B cell (primary cell): ENCODE measurements at places on chromosomes 7 and 10. TPM values are rescaled to one million over a fixed set of nuclear protein-coding genes. Genes with fewer than 3 reads are reported as not detected.

GRCh38 chr7:94649450-94649849 is 6.5 kb downstream of the SGCE start:
- DNase-seq = no peak

UTF1 gene
- total RNA-seq = 0.25 TPM in 1 of 2 replicates, not detected in the other

GRCh38 chr7:55019191-55019690 is 424 bp downstream of the EGFR start:
- DNase-seq = no peak

BMPER gene
- not detected in 2 replicates for total RNA-seq

GRCh38 chr7:73966062-73966940 is 61.7 kb upstream of the ELN start:
- DNase-seq = no peak

DNA sequence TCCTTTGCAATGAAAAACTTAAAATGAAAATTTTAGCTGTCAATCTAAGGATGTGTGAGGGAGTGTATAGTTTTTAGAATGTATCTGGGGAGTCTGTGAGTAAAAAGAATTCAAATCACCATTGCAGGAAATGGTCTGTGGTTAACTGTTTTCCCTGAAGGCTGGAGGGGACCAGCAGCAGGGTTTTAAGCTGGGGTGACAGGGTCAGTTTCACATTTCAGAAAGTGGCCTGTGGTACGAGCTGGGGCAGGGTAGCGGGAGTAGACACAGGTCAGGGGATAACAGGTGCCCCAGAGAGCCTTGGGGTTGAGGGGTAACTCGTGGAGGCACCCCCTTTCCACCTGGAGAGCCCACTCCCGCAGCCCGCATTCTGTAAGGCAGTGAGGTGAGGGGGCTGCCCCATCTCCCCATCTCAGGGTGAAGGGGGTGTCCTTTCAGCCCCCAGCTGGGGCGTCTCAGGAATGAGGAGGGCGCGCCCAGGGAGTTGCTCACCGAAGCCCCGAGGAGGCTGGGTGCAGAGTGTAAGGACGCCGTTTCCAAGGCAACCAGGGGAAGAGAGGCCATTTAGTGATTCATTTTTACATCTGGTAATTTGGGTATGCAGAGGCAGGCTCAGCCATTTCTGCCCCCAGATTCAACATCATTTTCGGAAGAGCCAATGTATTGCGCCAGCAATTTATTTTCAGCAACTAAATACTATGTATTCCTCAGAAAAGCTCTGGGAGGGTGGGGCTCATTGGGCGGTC is 168.9 kb downstream of the SLIT1 start:
- DNase-seq = no peak

EVX1 gene
- not detected in 2 replicates for total RNA-seq

DNA sequence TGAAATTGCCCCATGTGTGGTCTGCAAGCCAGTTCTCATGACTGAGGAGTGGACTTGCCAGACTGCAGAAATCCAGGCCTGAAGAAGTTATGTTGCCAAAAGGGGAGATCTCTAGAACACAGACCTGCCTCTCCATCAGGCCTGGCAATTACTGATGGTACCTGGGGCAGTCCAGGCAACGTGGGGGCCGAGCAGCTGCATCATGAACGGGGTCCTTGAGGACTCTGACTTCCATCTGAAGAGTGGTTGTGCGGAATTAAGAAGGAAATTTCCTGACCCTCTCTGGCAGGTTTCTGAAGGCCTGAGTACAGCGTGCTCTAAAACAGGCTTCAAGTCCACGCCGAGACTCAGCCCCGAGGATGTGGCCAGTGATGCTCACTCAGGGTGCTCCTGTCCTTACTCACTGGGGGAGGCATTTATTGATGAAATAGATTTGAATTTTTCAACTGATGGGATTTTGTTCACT is 30.4 kb downstream of the RAMP3 start:
- DNase-seq = no peak

FAM25A gene
- total RNA-seq = not detected in 2 replicates

DNA sequence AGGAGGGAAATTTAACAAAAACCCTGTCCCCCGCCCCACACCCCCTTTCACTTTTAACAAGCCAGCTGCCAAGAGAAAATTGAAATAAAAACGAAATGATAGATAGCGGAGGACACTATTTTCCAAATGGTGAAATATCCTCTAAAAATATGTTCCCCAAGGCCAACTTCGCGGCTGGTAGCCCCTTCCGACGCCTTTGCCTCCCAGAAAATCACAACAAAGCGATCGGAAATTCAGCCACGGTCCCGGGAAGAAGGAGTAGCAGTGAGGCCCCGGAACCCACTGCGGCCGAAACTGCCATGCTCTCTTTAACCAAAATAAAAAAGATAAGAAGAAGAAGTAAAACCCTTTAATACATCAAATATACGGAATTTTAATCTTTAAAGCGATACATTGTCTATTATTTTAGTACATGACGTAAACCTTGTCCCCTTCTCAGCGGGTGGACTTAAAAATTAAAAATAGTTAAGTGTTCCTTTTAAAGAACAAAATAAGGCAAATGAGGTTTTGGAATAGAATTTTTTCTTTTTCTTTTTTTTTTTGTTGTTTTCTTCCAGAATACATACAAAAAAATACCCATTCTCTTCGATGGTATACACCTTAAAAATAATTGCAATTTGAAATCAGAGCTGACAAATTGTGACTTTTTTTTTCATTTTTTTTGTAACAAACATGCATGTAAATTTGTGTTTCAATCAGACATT is 3.9 kb downstream of the ZNF503 start:
- no peak for DNase-seq

MMS19 gene
- total RNA-seq = 78.0 and 82.1 TPM in 2 replicates

GRCh38 chr7:83439026-83439425 is 209.9 kb downstream of the SEMA3E start:
- DNase-seq = no peak

FMC1 gene
- total RNA-seq = 5.3 and 12.1 TPM in 2 replicates

ABCB4 gene
- 40.0 and 45.0 TPM in 2 replicates for total RNA-seq

GRCh38 chr10:44922796-44923545 is 11.8 kb downstream of the TMEM72 start:
- no peak for DNase-seq

GRCh38 chr7:2670720-2671391 is 17.1 kb upstream of the AMZ1 start:
- peak; percentile 79 for DNase-seq

PNLIP gene
- not detected in 2 replicates for total RNA-seq

DNA sequence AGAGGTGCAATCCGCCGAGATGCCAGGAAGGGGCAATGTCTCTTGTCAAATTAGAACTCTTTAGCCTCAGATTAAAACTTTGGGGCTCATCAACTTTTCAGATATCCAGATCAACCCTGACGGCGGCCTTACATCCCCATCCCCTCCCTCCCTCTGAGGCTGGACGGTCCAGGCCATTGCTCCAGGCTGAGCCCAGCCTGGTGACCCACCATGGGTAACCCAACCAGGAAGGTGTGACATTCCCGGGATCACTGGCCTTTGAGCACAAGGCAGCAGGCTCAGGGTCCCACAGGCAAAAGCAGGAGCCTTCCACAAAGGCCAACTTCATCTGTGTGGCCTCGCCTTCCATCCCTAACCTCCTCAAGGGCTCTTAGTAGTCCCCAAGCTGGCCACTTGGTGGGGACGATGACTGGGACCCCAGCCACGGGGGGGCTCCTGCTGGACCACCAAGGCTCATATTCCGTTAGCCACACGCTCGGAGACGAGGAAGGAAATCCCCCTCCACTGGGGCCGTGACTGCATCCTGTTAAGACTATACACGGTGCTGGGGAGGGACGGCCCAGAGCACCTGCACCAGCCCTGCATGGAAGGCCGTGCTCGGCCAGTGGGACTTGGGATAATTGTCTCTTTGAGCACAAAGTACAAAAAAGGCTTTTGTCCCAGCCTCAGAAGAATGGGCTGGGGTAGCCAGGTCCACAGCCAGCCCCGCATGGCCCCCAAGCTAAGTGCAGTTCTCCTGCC is 62.8 kb downstream of the ZRANB1 start:
- DNase-seq = no peak

GRCh38 chr10:103541616-103542015 is 48.1 kb downstream of the NEURL1 start:
- DNase-seq = no peak

GRCh38 chr7:134919240-134919641 is 67.1 kb upstream of the AGBL3 start:
- DNase-seq = no peak

DNA sequence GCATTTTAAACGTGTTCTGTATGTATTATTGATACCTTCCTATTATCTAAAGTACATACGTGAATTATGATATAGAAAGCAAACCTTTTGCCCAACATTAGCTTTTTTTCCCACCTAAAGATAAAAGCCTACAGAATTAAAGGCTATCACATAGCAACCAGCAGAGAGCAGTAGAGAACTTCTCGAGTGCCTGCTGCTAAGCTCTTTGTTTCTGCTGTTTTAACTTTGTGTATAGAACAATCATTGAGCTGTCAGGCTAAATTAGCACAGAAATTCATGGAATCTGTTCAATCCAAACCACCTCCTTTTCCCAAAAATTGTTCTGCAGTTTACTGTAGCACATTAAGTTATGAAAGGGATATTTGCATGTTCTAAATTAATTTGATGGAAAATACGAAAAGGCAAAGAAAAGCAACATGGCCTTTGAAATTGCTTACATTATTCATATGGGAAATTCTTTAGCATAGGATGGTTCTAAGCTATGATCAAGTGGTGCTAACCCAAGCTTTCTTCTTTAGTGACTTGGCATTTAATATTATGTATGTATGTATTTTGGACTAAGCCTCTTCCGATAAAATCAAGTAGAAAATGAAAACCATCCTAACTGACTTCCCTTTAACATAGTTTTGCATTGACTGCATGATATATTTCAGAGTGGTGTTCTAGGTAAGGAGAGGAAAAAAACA is 1288.5 kb downstream of the GATA3 start:
- DNase-seq = no peak

DNA sequence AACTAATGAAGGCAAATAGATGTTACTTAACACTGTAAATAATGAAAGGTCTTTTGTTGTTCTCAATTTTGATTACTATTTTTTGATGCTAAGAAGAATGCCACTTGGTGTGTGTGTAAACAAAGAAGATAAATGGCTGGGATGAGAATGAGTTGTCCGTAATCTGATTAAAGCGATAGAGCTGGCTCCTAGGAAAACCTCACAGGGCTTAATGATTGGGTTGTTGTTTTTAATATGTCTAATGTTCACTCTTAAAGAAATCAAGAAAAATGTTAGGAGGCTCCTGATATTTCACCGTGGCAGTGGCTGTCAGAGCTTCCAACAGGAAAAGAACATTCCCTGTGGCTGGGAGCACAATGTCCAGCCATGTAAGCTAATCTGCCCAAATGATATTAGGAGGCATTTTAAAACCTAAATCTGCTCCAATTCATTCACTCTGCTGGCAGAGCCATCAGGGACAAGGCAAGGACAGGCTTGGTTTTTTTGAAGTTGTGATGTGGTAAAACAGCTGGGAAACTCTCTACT is 243.9 kb downstream of the SNX10 start:
- no peak for DNase-seq

ANKRD61 gene
- not detected in 2 replicates for total RNA-seq

GRCh38 chr7:127618042-127618441 is at the start of gene PAX4:
Gene PAX4 (minus strand): TSS chr7:127618142. CDS start chr7:127615928, 2,214 bp downstream.
- DNase-seq = no peak

CHRM2 gene
- total RNA-seq = not detected in 2 replicates

TAS2R41 gene
- not detected in 2 replicates for total RNA-seq

SKIDA1 gene
- 0.10 TPM in 1 of 2 replicates, not detected in the other for total RNA-seq

DNA sequence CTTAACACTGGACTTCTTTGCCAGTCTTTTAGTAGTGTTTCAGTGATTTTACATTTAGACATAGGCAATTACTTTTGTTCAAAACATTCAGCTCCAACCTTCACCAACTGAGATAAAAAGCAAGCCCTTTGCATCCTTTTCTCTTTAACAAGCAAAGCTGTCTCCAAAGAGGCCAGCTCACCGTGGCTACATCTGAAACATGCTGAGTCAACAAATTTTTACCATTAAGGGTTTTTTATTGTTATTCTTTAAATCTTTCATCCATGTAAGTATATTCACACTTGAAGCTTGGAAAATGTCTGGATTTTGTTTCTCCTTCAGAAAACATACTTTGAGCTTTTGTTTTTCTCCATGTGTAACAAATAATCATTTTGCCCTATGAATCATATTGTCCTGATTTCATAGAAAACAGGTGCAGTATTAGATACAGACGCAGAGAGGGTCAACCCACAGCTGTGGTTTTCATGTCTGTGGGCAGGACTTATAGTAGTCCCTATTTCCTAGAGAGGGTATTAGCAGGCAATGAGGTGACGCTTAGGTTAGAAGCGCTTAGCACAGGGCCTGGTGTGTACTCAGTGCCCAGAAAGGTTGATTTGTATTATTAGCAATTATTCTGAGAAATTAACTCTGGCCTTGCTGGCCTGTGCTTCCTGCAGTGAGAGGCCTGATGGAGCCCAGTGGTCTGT is 99.5 kb downstream of the MKI67 start:
- DNase-seq = no peak

DNA sequence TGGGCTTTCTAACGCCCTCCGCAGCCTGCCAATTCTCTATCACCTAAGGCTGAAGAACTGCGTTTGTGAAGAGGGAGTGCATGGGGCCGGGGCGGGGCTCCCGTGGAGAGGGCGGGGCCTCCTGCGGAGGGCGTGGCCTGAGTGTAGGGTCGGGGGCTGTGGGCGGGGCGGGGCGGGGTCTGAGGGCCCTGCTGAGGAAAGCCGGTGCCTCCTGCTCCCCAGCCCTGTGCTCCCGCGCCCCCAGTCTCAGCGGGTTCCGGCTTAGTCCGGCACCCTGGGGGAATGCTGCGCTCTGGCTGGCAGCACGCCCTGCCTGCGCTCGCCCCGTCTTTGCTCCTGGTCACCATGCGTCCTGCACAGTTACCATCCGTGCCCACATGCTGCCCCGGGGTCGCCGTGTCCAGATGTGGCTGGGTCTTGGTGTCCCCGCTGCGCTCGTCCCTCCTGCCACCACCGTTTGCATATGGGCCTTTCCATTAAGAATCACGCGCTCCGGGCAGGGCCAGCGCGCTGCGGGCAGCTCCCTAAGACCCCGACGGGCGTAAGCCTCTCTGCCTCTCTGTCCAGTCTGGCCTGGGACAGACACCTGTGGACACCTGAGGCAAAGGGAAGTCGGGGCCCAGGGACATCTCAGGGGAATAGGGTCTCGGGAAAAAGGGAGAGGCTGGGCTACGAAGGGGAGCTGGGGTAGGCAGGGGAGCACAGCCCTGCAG is 144.0 kb upstream of the RET start:
- DNase-seq = no peak

- DNase-seq = no peak
Observed at GRCh38 chr10:74306227-74306982, 155.4 kb downstream of the ADK start.

DNA sequence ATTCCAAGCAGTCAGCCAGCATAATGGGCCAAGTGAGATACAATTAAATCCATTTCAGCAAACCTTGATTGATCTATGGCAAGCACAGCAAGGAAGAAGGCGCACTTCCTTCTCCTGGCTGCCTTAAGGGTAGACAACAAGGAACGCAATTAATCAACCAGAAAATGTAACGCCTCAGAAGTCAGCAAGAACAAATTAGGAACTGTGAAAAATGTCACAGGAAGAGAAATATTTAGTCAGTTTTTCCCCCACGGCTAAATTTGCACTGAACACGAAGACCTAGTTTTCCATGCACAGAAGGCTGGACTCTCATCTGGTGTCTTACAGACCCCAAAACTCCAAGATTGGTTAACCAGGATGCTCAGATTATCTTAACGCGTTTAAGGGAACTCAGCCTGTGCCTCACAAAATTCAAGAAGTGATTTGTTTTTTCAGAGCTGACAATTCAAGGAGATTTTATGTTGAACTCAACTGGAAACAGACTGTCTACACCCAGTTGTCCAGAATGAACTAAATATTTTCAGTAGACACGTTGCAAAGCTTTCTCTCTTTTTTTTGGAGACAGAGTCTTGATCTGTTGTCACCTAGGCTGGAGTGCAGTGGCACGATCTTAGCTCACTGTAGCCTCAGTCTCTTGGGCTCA is 14.2 kb downstream of the SNX8 start:
- peak; percentile 73 for DNase-seq
